Stimulated activated CD8-positive, alpha-beta memory T cell treated with anti-CD3 and anti-CD28 coated beads, Interleukin-2, amount 100 ng/mL, for 1 hour (primary cell): ENCODE measurements at places on chromosomes 6 and 20.

GRCh38 chr20:19427913-19428312, 215.5 kb downstream of the SLC24A3 start:
- DNase-seq: no peak

GRCh38 chr20:39333211-39333610, 371.1 kb downstream of the DHX35 start:
- no peak for DNase-seq

DNA sequence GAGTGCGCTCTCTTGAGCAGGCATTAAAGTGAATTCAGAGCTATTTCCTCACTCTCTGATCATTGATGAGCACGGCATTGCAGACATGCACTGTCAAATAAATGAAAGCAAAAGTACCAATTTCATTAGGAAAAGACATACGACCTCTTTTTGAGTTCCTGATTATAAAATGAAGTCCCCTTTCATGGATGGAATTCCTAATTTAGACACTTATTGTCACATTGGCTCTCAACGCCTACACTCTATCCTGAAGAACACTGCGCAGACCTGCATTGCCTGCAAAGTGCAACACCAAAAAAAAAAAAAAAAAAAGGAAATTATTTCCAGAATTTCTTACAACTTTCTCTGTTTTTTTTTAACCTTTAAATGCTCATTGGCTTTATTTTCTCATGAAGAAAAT, 1.6 kb downstream of the ADGRB3 start:
- DNase-seq: no peak

DNA sequence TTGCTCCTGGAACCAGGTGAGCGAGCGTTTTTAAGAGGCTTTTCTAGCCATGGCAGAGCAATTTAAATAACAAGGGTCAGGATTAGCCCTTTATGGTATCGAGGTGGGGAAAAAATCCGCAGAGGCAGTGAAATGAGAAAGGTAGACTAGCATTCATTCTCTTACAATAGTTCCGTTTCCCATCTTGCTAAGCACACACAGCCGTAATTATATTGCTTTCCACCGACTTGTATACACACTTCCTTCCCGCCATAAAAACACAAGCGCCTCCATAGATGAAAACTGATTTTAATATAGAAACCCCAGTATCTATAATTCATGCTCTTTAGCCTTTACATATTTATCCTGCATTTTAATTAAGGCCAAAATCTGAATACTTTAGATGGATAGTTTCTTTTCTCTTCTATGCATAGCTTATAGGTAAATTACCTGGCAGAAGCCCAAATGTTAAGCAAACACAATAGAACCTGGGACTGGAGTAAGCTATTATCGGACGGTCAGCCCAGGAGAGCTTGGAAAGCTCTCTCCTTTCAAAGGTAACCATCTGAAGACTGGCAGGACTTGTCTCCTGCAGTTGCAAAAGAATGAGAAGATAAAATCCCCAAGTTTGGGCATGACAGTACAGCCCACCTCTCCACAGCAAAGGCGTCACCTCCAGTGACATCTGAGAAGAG, 90.9 kb upstream of the MC3R start:
- DNase-seq: no peak

DNA sequence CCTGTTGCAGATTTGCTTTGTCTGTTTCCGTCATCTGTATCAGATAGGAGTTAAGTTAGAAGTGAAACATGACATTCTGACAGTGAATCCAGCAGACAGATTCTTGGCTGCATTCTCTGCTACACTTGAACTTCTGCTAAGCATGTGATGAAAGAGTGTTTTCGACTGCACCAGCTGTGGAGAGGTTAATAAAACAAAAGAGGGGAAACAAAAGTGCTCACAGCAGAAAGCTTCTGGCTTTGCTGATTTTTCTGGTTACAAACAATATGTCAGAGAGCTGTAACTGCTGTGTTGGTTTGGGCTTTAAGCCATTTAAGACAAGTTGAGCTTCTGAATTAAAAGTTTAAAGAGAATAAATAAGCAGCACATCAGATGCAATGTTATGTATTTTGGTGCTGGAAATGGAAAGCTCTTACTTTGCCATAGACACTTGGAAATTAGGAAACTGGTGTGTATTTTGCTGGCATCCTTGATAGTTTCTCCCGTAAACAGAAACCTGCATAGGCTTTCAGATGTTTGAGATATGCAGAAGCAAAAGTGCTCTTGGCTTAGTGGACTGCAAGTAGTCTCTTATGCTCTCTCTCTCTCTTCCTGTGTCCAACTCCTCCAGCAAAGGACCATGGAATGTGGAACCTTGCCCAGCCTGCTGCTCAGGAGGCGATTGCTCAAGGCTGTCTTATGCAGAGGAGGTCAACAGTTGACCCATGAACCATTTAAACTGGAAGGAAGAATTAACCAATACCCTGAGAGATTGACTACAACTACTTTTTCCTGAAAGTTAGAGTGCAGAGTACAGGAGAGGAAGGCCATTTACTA, 104.9 kb downstream of the RPS12 start:
- DNase-seq: no peak

DNA sequence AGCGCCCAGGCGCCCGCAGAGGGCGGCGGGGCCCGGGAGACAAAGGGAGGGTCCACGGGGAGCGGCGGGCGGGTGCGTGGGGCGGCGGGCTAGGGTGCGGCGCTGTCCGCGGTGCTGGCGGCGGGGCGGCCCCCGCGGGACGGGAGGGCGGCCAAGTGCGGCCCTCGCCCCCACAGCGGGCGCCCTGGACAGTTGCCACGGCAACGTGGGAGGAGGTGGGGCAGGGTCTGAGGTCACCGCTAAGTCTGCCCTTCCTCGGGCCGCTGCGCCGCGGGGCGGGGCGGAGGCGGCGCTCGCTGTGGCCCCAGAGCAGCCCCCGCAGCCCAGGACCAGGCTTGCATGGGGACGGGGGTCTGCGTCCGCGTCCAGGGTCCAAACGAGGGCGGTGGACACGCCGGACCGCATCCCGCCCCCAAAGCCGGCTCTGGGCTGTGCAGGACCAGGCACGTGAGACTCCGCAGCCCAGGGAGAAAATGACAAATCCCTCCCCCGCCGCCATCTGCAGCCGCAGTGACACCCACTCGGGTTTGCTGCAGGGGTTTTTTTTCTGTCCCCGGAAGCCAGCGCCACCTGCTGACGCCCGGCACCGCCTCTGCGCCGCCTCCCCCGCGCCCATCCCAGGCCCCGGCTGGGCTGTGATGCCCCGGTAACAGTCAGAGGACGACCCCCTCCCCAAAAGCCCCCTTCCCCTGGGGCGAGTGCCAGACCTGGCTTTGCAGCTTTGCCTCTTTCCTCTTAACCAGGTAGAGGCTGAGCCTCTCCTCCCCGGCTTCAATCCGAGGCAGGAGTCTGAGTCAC, 36.8 kb downstream of the YTHDF1 start:
- DNase-seq: peak; percentile 47
